NCI-H524 (cell line): ENCODE measurements at places on chromosomes 3 and 15.
A peak's percentile ranks its signal among the peaks of the same experiment; 100 is the strongest.

- peak; percentile 38 for DNase-seq
Measured at GRCh38 chr15:45402955-45403877, 24.9 kb upstream of the GATM start.

GRCh38 chr3:177468331-177468730 is 271.0 kb upstream of the TBL1XR1 start:
- no peak for DNase-seq

DNA sequence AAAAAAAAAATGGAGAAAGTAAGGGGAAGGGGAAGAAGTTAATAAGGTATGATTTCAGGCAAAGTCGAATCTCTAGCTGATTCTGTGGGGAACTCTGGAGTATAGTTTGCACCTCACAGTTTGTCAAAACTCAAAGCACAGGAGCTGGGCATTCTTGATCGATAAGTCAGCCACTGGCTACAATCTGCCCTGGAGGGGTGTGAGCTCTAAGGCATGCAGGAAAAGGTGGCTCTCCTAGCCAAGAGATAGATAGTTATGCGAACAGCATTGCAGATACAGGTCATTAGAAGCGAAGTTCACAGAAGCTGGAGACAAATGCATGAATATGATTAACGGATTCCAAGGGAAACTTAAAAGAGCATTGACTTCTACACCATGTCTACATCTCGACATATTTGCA is 952.6 kb downstream of the AGBL1 start:
- no peak for DNase-seq

DNA sequence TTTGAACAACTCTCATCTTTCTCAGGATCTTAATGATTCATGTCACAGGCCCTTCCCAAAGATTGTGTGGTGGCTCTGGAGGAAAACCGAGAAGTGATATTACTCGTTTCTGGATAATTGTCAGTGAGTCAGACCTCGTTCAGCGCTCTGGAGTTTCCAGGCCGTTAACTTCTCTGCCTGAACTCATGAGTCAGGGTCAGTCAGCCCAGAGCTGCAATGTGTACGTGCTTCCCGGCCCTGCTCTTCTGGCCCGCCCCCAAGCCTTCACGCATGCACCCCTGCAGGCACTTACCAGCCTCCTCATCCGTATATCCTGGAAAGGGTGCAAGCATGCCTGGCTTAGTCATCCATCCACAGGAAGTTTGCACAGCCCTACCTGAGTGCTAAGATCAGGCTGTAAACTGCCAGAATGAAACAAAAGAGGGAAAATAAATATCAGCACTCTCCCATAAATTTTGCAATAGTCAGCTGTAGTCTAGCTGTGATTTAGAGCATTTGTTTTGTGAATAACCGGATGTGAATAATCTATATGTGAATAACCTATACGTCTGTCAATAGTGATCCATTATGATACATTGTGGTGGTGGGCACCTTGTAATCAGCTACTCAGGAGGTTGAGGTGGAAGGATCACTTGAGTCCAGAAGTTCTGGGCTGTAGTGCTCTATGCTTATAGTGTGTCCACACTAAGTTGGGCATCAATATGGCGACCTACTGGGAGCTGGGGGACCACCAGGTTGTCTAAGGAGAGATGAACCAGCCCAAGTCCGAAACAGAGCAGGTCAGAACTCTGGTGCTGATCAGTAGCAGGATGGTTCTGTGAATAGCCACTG is 35.3 kb upstream of the SEMA4B start:
- DNase-seq, result no peak

DNA sequence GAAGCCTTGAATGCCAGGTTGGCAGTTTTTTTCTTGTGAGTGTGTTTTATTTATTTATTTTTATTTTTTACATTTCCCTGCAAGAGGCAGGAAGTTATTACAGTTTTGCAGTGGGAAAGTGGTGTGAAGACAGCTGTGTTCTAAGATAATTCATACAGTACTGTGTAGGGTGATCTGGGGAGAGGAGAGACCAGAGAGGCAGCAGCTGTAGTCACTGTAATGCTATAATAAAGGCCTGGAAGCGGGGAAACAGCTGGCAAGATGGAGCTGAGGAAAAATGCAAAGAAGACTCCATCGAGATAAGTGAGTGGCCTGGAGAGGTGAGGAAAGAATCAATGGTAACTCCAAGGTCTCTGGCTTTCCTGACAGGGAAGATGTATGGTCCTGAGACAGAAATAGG is 23.1 kb downstream of the CNTN3 start:
- DNase-seq, result no peak

GRCh38 chr15:34889476-34889875 is 80.1 kb downstream of the AQR start:
- no peak for DNase-seq

GRCh38 chr15:63986751-63987341 is 59.4 kb downstream of the DAPK2 start:
- no peak for DNase-seq

- no peak for DNase-seq
Measured at GRCh38 chr3:23809840-23810342, 4.1 kb downstream of the UBE2E1 start.
